ENCODE measurements at places on chromosomes 3 and 15.

DNA sequence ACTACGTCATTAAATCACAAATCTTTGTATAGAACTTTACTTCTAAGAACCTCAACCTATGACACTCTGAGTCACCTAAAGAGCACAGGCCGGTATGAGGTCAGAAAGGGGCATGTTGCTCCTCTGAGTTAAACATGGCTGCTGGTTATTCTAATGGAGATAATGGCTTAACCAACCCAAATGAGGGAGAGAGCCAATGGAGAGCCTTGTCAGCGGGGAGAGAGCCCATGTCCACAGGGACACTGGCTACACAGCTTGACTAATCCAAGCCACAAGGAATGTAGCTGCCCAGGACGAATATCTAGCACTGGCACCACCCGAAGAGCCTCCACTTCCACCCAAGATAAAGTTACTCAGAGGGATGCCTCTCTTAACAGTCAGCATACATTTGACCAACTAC, 77.0 kb upstream of the STAC start:
- no peak for DNase-seq

- peak; percentile 70 for DNase-seq
Observed at GRCh38 chr15:56428821-56429458, 36.0 kb downstream of the MNS1 start.

DNA sequence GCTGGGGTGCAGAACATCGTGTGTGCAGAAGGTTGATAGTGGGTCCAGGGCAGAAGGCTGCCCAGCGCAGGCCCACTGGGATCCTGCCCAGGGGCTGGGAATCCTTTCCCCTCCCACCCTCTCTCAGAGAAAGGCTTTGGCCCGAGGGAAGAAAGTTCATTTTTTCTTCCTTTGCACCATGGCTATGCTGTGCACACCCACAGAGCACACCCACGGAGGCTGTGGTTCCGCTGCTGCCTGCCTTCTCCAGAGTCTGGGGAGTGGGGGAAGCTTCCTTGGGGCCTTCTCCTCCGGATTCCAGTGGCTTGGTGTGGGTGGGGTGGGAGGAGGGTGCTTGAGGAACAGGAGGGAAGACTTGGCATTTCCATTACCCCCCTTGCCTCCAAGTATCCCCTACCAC, 7.0 kb upstream of the PRKCD start:
- no peak for DNase-seq

DNA sequence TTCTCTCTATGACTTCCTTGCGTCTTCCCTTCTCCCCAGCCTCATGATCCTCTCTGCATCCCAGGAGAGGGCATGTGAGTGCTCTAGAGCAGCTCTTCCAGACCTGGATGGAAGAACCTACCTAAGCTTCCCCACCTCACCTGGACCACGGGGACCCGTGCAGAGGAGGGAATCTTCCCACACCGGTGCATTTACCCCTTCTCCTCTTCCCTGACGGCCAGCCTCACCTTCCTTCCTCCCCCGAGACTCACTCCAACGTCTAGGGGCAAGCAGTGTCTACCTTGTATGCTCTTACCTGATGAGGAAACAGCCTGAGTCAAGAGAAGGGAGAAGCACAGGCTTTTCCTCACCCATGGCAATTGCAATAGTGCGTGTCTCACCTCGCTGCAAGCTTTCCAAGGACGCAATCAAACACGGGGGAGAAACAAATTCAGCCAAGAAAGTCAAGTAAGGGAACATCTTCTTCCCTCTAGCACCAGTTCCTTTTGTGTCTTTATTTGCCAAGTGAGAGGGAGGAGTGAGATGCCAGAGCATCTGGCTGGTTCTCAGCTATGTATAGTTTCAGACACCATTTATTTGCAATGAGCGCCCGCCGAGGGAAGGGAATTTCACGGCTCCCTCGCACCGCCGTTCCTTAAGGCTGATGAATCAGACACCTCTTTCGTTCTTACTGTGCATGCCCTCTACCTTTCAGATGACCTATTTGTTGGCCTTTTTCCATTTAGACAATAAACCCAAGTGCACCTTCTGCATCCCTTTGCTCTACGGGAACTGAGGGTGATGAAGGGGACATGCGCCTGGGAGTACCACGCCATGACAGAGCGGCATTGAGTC, 1.8 kb upstream of the CCR9 start:
- DNase-seq, result no peak

DNA sequence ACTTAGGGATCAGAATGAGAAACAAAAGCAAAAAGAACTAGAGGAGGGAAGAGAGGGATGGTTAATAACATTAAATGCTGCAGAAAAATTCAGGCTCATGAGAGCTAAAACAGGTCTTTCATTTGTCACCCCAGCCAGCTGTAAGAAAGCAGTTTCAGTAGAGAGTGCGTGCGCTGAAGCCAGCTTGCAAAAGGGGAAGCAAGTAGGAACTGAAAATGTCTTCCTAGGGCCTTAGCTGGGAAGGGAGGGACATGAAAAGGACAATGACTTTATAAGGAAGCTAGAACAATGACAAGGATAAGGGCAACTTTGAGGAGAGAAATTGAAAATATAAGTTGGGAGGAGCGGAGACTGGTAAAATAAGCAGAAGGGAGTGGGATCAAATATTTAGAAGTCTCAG, 3.1 kb downstream of the CIAO2A start:
- DNase-seq, result peak; percentile 84

- peak; percentile 36 for DNase-seq
Observed at GRCh38 chr3:66989860-66990696, 8.0 kb upstream of the KBTBD8 start.

DNA sequence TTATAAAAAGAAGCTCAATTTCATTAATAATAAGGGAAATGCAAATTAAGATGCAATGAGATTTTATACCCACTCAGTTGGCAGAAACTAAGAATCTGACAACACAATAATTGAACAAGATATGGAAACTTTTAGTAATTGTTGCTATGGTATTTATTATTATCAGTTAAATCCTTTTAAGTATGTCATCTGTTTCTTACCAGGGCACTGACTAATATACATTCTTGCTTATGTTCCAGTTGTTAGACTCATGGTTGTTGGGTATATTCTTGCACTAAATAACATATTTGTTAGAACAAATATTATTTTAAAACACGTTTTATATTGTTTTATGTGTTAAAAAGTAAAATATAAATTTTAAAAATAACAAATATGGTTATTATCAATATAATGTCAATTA, 690.3 kb downstream of the MECOM start:
- no peak for DNase-seq

- DNase-seq, result no peak
Observed at GRCh38 chr3:34382859-34383258, 584.4 kb downstream of the PDCD6IP start.

DNA sequence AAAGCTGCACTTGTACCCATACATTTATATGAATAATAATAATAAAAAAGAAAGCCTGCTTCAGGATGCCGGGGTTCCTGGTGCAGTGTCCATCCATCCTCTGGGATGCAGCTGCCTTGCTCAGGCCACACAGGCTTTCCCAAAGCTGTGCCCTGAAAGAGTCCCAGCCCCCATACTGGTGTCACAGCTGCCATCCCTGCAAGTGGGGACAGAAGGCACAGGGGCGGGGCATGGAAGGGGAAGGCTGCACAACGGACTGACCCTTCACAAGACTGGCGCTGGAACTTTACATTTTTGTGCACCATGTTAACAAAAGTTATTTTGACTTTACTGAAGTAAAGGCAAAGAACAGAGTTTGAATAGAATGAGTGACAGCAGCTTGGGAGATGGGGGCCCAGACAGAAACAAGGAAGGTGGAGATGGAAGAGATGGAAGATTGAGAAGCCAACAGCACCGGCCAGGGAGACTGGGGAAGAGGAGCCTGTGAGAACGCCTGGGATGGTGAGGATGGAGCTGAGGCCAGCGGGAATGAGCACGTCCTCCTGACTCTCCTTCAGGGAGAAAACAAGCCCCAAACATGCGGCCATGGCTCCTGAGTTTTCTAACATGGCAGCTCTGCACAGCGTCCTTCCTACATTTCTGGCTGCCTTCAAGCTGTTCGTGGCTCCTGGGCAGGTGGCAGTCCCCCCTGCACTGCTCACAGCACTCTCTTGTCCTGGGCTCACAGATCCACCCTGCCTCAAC, 73.1 kb downstream of the ABTB1 start:
- DNase-seq, result no peak

DNA sequence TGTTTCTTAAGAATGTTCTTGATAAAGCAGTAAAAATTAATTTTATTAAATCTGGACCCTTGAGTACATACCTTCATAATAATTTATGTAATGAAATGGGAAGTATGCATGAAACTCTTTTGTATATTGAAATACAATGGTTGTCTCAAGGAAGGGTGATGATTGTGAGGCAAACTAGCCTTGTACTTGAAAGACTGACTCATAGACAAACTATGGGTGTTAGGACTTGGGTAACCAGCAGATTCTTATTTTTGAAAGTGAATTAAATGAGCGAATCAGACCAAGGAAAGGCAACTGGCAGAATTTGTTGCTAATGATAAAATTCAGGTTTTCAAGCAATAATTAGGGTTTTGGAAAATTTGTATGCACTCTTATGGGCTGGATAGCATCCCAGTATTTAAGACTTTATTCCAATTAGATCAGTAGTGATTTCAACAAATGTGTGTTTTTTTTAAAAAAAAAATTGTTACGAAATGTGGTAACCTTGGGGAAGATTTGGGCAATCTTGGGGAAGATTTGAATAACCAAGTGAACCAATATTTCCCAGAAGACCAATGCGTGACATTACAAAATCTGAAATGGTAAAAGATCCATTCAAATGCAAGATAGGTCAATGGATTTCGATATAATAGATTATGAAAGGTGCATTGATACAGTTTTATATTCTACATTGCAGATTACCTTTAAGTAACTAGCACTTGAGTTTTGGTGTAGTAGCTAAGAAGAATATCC, 42.0 kb downstream of the ATP2C1 start:
- DNase-seq, result no peak

GRCh38 chr3:53775018-53775417, 71.2 kb downstream of the CHDH start:
- DNase-seq, result no peak

- no peak for DNase-seq
Observed at GRCh38 chr3:20890111-20890519, 704.1 kb upstream of the SGO1 start.

GRCh38 chr15:77143616-77144015, 72.7 kb upstream of the TSPAN3 start:
- no peak for DNase-seq

DNA sequence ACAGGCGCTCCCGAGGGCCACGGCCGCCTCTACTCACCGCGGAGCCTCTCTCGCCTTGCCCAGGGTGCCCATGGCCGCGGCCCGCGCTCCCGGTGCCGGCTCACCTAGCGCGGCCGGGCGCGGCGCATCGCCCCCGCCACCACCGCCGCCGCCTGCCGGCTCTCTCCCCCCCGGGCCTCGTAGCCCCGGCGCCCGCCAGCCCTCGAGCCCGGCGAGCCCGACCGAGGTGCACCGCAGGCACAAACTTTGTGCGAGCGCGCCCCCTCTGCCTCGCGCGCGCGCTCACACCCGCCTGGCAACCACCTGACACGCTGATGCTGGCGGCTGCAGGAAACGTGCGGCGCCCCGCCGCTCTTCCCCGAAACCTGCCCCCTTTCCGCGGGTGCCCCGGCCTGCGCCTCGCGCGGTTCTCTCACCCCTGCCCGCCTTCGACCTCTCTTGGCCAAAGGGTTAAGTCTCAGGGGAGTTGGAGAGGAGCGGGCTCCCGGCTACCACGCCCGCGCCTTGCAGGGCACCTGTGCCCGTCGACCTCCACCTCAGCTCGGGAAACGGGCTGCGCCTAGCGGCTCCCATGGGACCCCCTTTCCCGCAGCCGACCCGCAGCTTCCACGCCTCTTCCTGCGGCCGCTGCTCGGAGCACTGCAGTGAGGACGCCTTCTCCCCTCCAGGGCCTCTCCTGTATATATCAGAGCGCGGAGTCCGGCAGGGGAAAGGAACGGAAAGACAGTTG, at the start of gene RASGRP1:
Gene RASGRP1, minus strand, starts transcription at position 258 of the 730 bp plus-strand sequence. Its CDS starts 186 bp downstream, at position 72.
- no peak for DNase-seq

- DNase-seq, result no peak
Observed at GRCh38 chr3:114606336-114606735, 312.5 kb downstream of the TIGIT start.

GRCh38 chr15:87045746-87046145, 966.1 kb downstream of the AGBL1 start:
- DNase-seq, result no peak

- DNase-seq, result no peak
Observed at GRCh38 chr3:59266551-59266950, 216.7 kb upstream of the CFAP20DC start.

- DNase-seq, result no peak
Observed at GRCh38 chr3:15924914-15925313, 127.1 kb upstream of the ANKRD28 start.

DNA sequence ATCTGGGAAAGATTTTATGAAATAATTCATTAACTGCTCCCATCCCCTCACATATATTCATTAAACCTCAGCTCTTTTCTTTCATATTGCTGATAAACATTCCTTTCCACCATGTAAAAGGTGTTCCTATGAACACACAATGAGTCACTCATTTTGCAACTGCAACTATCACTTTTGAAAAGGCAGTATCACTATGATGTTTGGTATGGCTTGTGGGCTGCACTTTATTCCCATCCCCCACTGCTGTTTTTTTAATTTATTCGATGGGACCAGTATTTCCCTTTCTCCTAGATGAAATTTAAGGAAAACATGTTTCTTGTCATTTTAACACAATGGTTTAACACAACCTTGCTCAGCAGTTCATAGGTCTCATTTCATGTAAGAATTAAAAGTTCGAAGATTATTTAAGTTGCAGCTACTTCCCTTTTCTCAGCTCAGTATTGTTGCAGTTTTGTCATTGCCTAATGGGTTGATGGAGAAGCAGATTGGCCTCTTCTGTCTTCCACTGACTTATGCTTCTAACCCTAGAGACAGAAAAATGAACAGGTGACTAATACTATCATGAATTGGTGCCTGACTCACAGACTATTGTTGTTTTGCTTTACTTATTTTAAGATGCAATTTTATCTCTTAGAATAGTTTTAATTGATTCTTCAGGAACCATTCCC, 280.3 kb downstream of the ZPLD1 start:
- DNase-seq, result peak; percentile 77
